ENCODE measurements at places on chromosomes 13 and 19.

GRCh38 chr19:31317570-31317969 lies 31.7 kb downstream of the TSHZ3 start:
- no peak for DNase-seq

GRCh38 chr19:6465006-6465405 lies 935 bp downstream of the CRB3 start:
- no peak for DNase-seq

DNA sequence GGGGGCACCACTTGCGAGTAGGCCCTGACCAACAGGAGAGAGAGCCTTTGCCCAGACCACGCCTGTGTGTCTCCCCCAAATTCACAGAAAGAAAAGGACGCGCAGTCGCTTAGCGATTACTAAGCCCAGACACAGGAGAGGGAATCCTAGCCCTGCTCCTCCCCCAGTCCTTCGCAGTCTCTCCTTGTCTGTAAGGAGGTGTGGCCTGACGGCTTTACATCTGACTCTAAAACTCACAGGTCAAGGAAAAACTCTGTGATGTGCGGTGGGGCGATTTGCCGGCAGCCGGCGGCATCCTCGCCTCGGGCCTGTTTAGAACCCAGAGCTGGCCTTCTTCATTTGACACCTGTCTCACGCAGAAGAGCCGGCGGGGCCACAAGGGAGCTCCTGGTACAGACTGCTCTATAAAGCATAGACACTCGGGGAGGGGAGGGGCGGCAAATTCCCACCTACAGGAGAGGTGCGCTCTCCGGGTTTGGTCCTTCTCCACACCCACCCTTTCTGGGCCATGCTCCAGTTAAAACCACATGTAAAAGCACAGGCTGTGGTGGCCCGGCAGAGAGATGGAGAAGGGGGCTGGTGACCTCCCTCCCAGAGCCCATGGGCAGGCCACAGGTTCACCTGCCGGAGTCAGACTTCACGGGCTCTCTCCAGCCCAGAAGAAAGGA lies 17.8 kb downstream of the GPR12 start:
- DNase-seq: no peak

DNA sequence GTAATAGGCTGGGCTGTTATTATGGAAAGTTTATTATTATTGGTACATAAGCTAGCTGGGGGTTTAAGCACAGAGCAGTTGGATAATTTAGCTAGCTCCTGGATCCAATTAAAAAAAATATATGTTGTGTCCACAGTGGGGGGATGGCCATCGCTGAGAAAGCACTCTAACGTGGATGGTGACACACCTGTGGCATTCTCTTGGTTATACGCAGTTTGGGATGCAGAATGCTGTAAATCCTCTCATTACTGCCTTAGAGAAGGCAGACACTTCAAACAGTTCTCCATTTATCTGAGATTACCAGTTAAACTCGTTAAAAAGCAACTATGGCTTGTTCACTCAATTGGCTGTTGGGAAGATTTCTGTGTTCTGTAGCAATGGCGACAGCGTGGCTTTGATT lies 2.4 kb upstream of the ZNF536 start:
- no peak for DNase-seq

DNA sequence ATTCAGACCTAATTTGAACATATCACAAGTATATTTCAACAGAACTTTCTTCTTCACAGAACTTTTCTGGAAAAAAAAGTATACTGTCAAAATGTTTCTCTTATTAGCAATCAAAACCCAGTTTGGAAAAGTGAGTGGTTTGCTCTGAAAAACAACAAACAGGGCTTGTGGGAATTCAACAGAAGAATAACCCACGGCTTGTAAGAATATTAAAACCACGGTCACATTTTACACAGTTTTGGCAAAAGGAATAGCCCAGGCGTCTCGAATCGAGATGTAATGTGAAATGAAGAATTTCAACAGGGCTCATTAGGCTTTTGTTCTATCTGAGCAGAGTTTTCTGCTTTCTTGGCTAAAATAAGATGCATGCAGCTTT lies 70.7 kb downstream of the COL4A2 start:
- DNase-seq: no peak

- DNase-seq: peak; percentile 50
Observed at GRCh38 chr19:2426611-2427428, 566 bp downstream of the TIMM13 start.

GRCh38 chr13:110220471-110220870 lies 86.5 kb downstream of the COL4A1 start:
- no peak for DNase-seq

- DNase-seq: peak; percentile 41
Observed at GRCh38 chr19:19554074-19555023, 16.3 kb downstream of the CILP2 start.

- no peak for DNase-seq
Observed at GRCh38 chr19:6532244-6532999, 1.6 kb downstream of the TNFSF9 start.

DNA sequence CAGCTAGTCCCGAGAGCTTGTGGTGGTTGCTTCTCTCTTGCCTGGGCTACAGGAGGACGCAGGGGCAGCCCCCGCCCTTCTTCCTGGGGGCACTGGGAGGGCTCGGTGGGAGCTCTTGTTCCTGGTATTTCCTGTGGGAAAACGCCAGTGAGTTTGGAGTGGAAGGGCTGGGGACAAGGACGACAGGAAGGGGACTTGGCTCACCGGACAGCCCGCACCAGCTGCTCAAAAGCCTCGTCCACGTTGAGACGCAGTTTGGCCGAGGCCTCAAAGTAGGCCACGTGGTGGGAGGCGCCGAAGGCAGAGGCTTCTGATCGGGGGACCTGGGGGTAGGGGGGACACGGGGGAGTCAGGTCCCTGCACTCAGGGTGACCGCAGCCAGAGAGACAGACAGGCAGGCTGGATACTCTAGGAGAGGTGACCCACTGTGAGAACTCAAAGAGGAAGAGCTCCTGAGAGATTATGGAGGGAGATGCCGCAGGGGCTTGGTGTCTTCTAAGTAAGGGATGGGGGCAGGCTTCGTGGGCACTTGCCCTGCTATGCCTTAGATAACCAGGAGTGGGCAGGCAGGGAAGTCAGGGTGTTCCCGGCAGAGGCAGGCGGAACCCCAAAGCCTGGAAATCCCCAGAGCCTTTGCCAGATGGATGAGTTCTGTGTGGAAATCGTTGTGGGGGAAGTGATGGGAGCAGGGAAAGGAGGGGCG lies 4.3 kb downstream of the RRAS start:
- DNase-seq: no peak

DNA sequence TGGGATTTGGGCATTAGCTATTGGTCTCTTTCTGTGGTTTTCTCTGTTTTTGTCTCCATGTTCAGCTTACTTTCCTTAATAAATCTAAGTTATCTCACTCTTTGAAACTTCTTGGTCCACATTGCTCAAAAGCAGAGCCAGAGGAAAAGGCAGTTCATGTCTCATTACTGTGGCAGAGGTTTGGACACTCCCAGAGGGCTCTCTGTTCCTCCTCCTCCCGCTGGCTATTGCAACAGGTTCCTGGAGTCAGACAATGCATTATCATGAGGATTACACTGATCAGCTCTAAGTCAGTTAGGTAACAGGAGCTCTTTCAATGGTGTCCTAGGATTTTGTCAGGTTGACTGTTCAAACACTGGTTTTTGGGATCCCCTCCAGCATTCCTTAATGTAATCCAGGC lies 298.8 kb downstream of the NDFIP2 start:
- no peak for DNase-seq

- no peak for DNase-seq
Observed at GRCh38 chr19:8398311-8398771, 8.2 kb downstream of the RAB11B start.

GRCh38 chr19:17677002-17677401 lies 11.2 kb downstream of the UNC13A start:
- no peak for DNase-seq

- DNase-seq: no peak
Observed at GRCh38 chr13:80939581-80939980, 598.7 kb upstream of the SPRY2 start.

DNA sequence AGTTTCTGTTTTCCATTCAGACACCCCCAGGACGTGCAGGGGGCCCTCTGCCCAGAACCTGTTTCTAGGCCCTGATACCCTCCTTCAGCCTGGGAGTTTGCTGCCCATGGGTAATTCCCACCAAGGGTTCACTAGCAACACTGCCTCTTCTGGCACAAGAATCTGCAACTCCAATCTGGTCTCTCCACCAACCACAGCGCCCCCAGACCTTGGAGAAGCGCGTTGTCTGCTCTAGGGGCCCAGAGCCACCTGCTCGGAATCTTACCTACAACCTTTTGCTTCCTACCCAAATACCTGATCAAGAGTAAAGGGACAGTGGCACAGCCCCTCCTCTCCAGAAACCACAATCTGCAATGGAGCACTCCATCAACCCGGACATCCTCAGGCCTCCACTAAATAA lies 763 bp downstream of the ZNF180 start:
- no peak for DNase-seq

- no peak for DNase-seq
Observed at GRCh38 chr13:43078399-43078798, 55.0 kb downstream of the DNAJC15 start.

DNA sequence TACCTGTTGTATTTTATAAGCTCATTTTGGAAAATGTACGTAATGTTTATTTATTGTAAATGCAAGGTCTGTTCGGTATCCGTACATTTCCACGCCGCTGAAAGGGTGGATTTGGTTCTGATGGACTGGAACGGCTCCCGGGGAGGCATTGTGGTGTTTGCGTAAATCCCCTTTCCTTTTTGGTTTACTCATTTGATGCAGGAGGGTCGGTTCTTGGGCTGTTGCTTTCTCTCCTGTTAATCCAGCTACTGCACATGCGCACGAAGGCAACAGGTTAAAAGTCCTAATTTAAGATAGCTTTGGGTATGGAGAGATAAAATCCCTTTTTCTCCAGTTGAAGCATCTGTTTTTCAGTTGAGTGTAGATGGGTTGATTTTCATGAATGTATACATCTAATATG lies 224.4 kb downstream of the TM9SF2 start:
- no peak for DNase-seq

DNA sequence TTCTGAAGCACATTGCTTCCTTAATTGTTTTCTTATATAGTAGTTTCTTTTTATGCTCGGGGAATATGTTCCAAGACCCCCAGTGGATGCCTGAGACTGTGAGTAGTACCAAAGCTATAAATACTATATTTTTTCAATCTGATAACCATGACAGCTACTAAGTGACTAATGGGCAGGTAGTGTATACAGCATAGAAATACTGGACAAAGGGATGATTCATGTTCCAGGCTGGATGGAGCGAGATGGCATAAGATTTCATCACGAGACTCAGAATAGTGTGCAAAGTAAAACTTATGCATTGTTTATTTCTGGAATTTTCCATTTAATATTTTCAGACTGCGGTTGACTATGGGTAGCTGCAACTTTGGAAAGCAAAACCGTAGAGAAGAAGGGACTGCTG lies 47.9 kb upstream of the OLFM4 start:
- DNase-seq: no peak

- DNase-seq: no peak
Observed at GRCh38 chr19:40808497-40808896, 9.5 kb downstream of the EGLN2 start.

GRCh38 chr13:26343816-26344215 lies 89.9 kb downstream of the CDK8 start:
- DNase-seq: no peak

DNA sequence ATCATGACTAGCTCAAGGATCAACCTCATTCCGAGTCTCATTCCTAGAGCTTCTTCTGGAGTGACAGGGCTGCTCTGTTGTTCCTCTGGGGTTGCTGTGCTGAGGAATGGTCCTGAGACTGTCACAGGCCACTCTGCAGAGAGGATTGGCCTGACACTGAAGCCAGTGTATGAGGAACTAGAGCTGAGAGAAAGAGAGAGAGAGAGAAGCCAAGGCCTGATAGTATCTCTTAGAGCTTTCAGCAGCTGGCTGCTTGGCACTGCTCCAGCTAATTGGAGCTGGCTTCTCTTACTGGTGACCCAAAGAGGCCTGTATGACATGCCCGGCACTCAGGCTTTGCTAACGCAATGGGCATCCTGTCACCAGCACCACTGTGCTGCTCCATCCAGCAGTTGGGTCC lies 73.4 kb upstream of the FLT1 start:
- peak; percentile 15 for DNase-seq

- DNase-seq: no peak
Observed at GRCh38 chr19:51263808-51264207, 12.9 kb downstream of the SIGLECL1 start.

GRCh38 chr13:46552303-46552682 lies 677 bp upstream of the LRCH1 start:
- no peak for DNase-seq

DNA sequence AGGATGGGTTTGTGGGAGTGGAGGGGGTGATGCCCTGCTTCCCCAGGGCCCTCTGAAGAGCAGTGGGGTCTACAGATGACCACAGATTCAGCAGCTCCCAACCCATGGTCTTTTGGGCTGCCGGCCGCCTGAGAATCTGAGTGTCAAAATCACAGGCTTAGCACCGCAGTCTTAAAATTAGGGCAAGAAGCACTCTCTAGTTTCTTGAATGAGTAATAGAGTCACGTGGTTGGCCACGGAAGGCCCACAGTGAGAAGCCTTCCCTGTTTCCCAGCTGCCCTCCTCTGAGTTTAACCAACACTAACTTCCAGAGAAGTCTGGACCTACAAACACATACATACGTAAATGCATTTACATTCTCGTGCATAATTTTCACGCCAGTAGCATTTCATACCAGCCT lies 5.2 kb downstream of the PRMT1 start:
- no peak for DNase-seq

DNA sequence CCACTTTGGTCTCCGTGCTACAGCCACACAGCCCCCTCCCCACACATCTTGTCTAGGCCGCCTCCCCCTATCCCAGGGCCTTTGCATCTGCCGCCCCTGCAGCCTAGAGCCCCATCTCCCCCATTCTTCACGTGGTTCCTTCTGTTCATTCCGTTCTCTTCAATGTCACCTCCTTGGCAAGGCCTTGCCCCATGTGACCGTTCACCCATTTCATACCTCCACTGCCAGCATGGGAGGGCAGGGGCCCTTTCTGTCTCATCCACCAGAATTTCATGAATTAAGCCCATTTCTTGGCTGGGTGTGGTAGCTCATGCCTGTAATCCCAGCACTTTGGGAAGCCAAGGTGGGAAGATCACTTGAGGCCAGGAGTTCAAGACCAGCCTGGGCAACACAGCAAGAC lies 15.7 kb upstream of the HNRNPM start:
- no peak for DNase-seq

- DNase-seq: no peak
Observed at GRCh38 chr13:54029226-54029625, 1000.6 kb downstream of the OLFM4 start.

- no peak for DNase-seq
Observed at GRCh38 chr13:34675626-34676025, 266.4 kb upstream of the NBEA start.

DNA sequence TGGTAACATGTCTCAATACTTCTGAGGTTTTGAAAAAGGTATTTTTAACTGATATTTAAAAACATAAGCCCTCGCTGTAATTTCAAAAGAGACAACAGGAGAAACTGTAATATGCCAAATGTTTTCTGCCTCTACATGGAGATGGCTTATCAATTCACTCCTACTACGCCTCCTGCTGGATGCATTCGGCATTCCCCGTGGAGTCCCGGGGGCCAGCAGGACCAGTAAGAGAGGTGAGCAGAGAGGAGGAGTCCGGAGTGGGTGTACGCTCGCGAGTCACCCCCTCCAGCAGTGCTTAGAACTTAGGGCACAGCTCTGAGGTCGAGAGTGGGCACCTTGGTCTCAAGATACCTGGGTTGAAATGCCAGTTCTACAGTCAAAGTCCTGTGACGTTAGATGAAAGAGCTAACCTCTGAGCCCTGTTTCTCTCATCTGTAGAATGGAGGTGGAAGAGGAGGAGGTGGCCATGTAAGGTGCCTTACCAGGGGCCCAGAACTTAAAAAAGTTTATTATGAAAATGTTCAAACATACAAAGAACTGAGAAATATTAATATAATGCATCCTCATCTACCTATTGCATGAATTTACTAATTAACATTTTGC lies 110.2 kb downstream of the STK24 start:
- peak; percentile 44 for DNase-seq

- DNase-seq: no peak
Observed at GRCh38 chr13:51780099-51780498, 23.9 kb downstream of the DHRS12 start.
